Hematopoietic multipotent progenitor cell treated with erythropoietin and hydrocortisone succinate and interleukin-3 and kit ligand, for 8 days (in vitro differentiated cells): ENCODE measurements at places on chromosomes 12 and 14.

GRCh38 chr12:3228552-3228951, 151.4 kb downstream of the TSPAN9 start:
- DNase-seq = no peak

GRCh38 chr12:78328524-78328923, 497.8 kb downstream of the NAV3 start:
- DNase-seq = no peak

- DNase-seq = no peak
Observed at GRCh38 chr12:108526482-108527165, 11.5 kb downstream of the FICD start.

DNA sequence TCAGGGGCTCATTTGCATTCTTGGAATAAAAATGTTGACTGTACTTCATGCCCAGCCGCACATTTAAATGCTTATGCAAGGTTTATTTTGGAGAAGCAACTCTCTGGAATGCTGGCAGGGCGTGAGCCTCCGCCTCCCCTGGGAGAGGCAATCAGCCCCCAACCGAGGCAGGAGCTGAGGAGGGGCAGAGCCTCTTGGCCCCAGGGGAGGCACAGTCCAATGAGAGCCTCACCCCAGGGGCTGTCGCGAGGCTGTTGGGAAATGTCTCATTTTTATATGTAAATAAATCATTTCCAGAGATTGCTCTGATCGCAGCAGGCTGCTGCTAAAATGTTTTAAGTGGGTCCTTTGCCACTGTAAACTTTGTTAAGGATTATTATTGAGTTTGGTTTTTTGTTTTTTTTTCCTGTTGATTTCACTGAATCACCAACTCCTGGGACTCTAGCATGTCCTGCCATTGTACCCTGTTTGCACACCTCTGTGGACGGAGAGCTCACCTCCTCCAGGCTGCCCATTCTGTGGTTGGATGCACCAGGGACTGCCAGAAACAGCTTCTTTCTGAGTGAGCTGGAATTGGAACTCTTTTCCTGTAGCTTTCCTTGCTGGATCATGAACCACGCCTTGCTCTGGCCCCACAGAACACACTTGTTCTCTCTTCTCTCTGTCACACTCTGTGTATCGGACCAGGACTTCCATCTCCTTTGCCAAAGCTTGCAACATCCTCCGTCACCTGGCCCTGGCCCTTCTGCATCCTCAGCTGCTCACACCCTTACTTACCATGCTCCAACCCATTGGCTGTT, 46.9 kb upstream of the FAM181A start:
- DNase-seq = no peak

GRCh38 chr14:70018713-70019211, 139.5 kb downstream of the SMOC1 start:
- DNase-seq = no peak

DNA sequence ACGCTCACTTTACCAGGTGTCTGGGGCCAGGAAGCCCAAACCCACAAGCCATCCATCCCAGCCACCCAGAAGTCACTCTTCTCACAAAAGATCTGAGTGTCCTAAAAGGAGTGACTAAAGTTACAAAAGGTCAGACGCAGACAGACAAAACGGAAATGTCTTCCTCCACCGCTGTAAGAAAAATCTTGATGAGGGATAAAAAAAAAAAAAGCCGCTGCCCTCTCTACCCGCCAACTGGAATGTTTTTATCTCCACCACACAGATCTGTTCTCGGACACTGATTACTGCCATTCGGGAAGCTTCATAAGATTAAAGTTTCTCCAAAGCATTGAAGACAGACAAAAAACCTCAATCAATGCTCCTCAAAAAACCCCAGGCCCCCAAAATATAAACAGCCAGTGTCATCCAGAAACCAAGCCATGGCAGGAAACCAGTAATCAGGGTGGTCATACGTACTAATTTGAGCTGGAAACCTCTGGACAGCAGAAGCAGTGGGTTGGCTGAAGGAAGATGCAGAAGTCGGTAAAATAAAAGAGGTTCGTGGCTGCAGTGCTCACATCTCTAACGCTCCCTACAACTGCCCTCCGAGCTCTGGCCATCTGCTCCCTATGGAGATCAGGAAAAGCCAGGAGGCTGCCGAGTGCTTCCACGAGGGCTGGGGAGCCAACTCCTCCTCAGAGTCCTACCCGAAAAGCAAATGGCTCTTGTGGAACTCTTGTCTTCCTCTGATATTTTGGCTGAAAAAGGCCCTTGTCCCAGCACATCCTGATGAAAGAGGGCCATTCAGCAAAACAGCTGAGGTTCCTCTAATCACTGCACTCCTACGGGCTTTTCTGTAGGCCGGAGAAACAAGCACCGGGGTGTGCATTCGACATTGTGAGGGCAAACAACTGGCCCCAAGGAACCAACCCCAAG, 30.3 kb downstream of the SSH1 start:
- DNase-seq = peak; percentile 56

GRCh38 chr12:121911824-121912585, 6.4 kb upstream of the CFAP251 start:
- no peak for DNase-seq
